Effector CD4-positive, alpha-beta T cell (primary cell): ENCODE measurements at places on chromosomes 1 and 21.

GRCh38 chr1:57839067-57839466 lies 415.2 kb upstream of the DAB1 start:
- no peak for DNase-seq

DNA sequence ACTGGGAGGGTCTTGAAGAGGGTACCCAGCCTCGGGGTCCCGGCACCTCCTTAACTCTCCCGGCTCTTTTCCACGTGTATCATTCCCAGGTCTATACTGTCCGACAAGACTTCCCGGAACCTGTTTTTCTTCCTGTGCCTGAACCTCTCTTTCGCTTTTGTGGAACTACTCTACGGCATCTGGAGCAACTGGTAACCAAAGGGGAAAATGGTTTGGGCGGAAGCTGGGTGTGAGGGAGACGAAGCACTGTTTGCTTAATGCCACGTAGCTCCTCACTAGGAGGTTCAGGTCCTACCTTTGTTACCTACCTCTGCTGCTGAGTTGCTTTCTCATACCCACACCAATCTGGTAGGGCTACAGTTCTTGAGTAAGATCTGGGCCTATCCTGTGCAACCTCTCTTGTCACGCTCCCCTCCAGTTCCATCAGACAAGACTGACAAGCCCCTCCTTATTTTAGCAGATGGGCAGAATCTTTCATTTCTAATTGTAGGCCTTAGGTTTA lies 642 bp downstream of the SLC30A7 start:
- DNase-seq, result peak; percentile 60

GRCh38 chr1:224922404-224923164 lies 6.9 kb upstream of the DNAH14 start:
- DNase-seq, result no peak

DNA sequence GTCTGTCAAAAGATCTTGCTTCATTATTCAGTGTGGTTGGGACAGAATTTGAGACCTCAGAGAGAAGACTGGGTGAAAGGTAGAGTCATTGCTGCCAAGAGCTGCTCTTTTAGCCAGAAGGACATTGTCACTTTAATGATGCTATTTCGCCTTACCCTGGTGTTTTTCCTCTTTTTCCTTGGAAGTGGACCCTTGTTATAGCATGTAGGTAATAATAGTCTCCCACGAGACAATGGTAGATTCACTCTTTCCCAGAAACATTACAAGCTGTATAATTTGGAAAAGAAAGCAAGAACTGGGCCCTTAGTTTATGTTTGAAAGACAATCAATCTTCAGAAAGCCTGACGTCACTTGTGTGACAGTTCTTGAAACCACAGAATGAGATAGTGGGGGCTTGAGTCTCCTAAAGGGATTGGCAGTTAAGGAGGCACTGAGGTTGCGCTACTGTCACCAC lies 3.8 kb downstream of the SERTAD4 start:
- DNase-seq, result no peak

DNA sequence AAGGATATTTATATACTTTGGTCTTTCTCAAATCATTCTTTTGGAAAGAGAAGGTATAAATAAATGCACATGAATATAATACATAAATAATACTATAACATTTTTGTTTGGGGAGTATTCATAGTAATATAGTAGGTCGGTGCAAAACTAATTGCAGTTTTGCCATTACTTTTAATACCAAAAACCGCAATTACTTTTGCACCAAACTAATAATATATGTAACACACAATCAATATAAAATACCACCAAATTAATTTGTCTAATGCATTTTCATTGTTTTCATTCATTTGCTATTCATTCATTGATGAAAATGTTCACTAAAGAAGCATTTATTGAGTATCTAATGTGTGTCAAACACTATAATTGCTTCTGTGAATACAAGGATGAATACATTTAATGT lies 219.0 kb downstream of the RWDD3 start:
- no peak for DNase-seq

DNA sequence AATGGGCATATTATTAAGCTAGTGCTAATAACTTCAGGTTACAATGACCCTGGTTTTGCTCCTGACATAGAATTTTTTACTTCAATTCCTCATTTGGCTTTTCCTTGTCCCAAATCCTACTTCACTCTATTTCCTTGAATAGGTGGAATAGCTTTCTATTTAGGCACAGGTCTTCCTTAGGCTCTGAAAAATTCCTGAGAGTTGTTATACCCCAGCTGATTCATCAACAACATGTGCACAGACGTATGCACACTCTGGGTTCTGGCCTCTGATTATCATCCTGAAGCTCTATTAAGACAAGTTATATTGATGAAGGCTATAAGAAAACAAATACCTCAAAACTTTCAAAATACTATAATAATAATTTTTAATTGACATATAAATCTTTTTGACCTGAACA lies 172.4 kb downstream of the NTMT2 start:
- no peak for DNase-seq

GRCh38 chr1:151887028-151887427 lies 22.3 kb downstream of the THEM4 start:
- no peak for DNase-seq

- no peak for DNase-seq
These were observed 72.4 kb downstream of the PIK3CD start for GRCh38 chr1:9723926-9724325.

- DNase-seq, result no peak
These were observed 62.7 kb downstream of the SDC3 start for GRCh38 chr1:30845904-30846290.
